Adrenal gland (tissue), 19 donors: ENCODE measurements at places on chromosomes 1 and 21. TPM values are rescaled to one million over a fixed set of nuclear protein-coding genes. Genes with fewer than 3 reads are reported as not detected.

The LCE6A gene
- not detected for polyA plus RNA-seq

The GJA5 gene
- polyA plus RNA-seq = 1.5 TPM

- no peak for DNase-seq
Measured at GRCh38 chr1:67004176-67004575, 49.8 kb downstream of the SLC35D1 start.

DNA sequence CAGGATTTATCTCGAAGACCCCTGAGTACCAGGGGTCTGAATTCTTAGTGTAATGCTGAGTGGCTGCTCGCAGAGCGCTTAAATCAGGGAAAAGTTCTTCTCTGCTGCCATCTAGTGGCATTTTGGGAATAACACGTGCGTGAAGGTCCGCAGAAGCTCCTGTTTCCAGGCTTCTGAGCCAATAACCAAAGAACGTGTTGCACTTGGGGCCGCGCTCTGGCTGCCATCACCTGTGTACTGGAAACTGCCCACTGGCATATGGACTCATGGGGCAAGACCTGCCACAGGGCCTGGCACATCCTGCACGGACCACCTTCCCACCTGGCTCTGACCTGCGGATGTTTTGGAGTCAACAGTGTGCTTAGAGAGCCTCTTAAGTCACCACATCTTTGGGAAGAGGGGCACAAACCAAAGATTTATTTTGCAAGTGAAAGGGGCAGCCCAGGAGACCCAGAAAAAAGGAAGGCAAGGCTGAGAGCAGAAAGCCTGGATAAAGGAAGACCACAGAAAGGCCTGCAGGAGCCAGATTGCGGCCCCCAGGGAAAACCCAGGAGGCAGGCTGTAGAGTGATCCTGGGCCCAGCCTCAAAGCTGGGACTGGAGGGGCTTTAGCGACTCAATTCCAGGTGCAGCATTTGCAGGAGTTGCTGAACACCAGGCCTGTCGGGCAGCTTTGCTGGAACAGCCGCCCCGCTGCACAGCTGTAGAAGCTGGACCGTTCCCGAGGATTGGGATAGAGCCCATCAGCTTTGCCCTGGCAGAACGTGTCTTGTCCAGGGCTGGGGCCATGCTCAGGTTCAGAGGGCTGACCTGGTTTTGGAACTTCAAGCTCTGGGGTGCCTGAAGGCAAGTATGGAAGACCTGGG is 13.0 kb downstream of the CHIT1 start:
- DNase-seq = peak; percentile 78

The AGT gene
- 6.3 TPM for polyA plus RNA-seq

DNA sequence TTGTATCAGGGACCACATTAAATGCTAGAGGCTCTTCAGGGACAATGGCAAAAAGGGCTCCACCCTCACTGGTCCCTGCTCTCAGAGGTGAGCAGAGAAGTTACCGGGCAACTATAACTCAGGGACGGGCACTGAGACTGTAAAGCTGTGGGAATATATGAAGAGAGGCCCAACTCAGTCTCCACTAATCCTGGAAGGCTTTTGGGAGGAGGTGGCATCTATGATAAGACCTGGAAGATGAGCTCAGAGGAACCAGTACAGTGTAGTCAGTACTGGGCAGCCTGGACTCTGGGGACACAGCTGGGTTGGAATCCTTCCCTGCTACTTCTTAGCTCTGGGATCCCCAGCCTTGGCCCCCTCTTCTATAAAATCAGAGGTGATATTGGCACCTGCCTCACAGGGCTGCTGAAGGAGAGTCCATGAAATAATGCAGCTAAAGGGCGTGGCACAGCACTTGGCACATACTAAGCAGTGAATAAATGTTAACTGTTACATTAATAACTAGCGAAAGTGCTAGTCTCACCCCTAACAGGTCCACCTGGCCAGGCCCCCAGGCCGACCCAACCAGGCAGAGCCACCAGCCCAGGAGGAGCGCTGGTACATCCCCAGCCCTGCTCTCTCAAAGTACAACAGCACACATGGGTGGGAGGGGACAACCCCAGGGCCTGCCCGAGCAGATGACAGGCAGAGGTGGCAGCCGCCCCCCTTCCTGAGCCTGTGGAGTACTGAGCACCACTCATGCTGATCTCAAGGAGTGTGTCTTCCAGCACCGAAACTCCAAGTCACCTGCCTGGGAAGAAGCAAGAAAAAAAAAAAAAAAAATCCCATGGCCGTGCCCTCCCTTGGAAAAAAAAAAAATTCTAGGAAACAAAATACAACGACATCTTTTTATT is 62.7 kb downstream of the CASZ1 start:
- DNase-seq = no peak

GRCh38 chr1:116122955-116123757 is 12.0 kb downstream of the MAB21L3 start:
- no peak for DNase-seq

- DNase-seq = no peak
Measured at GRCh38 chr1:205328476-205328875, 6.9 kb upstream of the NUAK2 start.

The ARL8A gene
- polyA plus RNA-seq = 26.4 TPM

- no peak for DNase-seq
Measured at GRCh38 chr1:82330330-82330729, 529.6 kb downstream of the ADGRL2 start.

GRCh38 chr1:18341291-18342069 is 139.2 kb upstream of the KLHDC7A start:
- DNase-seq = no peak

The CYP4A22 gene
- not detected for polyA plus RNA-seq

The TSPAN1 gene
- 8.2 TPM for polyA plus RNA-seq

GRCh38 chr1:92804721-92805201 is 19.9 kb upstream of the EVI5 start:
- peak; percentile 74 for DNase-seq
